ENCODE measurements at places on chromosomes 1 and 21.

DNA sequence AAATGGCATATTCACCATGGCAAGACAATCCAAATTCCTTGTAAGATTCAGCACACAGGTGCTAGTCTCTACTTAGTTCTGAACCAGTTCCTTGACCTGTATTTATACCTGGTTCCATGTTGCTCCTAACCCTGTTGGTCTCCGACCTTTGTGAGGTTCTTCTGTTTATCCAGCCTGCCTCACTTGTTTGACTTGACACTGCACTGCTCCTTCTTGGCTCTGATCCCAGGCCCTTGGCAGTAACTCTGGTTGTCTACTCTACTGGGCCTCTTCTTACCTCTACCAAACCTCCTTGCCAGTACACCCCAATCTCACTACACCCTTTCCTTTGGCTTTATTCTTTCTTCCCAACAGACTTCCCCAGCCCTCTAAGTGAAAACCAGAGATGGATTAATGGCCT is 419.4 kb upstream of the USP24 start:
- no peak for DNase-seq

- peak; percentile 71 for DNase-seq
Observed at GRCh38 chr1:152141971-152142584, 16.9 kb downstream of the RPTN start.

- DNase-seq = no peak
Observed at GRCh38 chr1:179807291-179807690, 64.2 kb downstream of the FAM163A start.

GRCh38 chr1:72280711-72281110 is 1.6 kb downstream of the NEGR1 start:
- DNase-seq = peak; percentile 20

DNA sequence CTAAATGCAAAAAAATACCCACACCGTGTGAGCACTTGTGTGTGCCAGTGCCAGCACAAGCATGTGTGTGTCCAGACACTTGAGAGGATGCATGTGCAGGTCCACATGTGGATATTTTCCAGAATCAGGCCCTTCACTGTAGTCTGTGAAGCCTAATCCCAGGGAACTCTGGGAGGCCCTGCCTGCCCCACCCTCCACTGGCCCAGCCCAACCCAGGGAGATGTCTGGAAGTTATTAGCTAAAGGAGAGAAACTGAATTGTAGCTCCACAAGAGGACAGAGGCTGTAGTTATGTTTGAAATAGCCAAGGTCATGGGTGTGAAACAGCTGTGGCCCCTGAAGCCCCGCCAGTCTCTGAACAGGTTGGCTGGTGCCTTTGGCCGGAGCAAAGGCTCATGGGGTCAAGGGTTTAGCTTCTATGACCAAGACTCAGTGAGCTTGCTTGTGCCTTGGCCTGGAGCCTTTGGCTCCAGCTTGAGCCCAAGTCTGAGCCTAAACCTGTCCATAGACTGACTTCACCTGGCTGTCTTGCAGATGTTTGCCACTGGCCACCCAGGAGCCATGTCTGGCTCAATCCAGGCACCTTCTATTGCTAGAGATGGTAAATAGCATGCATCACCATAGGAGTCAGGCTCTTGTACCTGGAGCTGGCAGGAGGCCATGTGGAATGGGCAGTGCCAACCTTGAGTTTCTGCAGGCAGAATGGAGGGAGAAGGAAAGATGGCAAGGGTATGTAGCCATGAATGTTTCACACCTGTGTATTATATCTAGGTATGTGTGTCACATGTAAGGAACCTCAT is 69.9 kb downstream of the TMEM53 start:
- DNase-seq = no peak

DNA sequence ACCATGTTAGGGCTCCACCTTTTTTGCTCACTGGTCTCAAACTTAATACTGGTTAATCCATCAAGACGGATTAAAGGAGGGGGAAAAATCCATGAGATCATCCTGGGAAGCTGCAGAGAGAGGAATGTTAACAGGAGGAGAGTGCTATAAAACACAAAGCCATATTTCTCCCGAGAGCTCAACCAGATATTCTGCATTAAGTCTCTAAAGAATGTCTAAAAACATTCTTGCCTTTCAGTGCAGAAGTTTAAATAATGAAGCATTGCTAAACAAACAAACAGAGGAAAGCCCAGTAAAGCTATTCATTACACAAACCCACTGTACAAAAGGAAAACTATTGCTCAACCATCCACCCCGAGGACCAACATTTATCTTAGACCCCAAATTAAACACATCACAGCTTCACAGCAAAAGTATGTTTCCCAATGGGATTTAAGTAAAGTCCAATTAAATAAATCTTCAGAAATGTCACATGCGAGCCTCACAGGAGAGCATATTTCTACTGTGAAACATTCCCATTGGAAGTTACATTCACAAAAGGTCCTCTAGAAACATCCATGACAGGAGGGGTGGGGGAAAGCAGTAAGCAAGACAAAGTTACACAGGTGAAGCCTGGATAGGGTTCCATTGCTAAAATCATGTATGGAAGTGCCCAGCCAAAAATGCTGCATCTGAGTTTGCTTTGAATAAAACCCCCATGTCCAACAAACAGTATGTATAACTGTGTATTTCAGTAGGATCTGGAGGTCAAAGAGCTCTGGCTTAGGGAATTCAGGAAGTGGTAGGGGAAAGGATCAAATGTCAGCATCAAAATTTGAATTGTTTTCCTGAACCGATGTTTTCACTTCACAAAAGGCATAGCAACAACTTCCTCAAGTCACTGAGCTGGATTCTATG is 23.3 kb downstream of the DUSP10 start:
- DNase-seq = peak; percentile 54

- DNase-seq = no peak
Observed at GRCh38 chr21:34857122-34857713, 188.4 kb downstream of the CLIC6 start.

DNA sequence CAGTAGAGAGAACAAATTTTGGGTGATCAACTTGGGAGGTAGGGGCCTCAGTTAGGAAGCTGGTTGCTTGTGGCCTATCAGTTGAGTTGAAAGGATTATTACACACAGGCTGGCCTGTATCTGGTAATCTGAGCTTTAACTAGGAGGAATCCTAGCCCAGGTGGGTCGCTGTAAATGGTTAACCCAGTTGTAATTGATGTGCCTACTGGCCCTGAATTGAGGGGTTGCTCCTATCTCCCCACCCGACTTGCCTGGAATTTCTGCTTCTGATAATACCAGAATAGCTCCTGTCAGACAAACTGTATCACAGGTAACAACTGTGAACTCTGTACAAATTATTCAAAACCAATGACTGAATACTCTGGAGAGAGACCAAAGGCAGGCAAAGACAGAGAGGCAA is 210.4 kb upstream of the RUNX1 start:
- no peak for DNase-seq
